ENCODE measurements at places on chromosomes 12 and 14.

DNA sequence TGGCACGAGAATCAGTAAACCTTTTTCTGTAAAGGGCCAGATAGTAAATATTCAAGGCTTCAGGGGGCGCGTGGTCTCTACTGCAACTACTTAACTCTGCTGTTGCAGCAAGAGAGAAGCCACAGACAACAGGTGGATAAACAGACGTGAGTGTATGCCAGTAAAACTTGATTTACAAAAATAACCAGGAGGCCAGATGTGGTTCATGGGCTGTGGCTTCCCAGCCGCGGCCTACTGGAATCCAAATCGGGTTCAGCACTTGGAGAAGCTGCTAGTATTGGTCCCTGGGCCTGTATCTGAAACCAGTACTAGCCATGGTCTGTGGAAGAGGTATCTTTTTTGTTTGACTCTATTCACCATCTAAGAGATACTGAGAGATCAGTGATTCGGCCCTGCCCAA, 13.3 kb downstream of the PPP2R5C start:
- DNase-seq: no peak

DNA sequence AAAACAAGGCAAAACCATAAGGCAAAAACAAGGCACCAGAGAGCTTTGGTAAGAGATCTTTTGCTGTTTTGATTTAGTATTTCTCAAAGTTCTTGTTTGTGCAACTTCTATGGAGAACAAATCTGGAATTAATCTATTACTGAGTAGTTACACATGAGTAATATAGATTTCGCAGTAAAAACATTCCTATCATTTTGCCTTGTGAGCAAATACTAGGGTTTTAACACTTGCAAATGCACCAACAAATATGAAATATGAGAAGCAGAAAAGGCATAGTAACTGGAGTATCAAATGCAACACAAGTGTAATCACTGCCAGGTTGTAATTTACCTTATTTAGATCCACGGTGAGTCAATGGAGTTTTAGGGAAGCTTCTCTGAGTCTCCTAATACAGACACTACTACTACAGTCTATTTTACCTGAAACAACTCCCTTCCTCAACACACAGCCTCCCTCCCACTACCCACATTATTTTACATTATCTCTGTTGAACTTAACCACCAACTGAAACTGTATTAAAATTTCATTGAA, 324.1 kb downstream of the FLRT2 start:
- DNase-seq: no peak

DNA sequence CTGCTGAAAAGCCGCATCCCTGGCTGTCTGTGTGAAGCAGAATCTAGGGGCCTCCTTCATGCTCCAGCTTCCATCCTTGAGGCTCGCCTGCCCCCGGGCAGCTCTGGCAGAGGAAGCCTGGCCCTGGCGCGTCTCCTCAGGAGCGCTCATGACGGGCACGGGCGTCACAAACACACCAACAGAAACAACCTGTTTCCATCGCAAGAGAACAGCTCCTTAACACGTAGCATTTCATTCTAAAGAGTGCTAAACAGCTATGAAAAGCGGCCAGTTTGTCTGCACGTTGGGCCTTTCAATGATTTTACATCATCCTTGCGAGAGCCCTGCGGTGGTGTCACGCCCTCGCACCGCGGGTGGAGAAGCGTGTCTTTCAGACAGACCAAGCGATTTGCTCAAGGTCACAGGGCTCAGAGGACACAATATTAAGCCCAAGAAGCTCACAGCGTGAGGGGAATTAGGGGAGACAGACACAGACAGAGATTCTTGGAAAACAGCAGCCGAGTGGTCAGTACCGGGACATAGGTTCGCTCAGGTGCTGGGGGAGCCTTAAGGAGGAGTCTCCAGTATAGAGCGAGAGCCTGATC, 4.9 kb downstream of the ADGRD1 start:
- DNase-seq: no peak

DNA sequence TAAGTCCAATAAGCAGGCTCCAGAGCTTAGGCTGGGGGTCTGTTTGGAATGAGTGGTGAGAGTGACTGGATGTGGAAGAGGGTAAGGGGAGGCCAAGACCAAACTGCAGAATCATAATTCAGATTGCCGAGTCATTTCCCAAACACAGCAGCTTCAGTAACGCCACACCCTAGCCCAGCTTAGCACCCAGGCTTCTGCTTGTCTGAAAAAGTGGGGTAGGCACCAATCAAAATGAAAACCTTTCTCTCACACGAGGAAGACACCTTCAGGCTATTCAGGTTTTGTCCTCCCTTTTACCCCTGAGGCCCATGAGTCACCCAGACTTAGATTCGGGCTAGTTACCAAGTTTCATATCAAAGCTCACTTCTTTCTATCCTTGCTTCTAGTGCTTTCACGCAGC, 306.1 kb downstream of the DAD1 start:
- DNase-seq: no peak

DNA sequence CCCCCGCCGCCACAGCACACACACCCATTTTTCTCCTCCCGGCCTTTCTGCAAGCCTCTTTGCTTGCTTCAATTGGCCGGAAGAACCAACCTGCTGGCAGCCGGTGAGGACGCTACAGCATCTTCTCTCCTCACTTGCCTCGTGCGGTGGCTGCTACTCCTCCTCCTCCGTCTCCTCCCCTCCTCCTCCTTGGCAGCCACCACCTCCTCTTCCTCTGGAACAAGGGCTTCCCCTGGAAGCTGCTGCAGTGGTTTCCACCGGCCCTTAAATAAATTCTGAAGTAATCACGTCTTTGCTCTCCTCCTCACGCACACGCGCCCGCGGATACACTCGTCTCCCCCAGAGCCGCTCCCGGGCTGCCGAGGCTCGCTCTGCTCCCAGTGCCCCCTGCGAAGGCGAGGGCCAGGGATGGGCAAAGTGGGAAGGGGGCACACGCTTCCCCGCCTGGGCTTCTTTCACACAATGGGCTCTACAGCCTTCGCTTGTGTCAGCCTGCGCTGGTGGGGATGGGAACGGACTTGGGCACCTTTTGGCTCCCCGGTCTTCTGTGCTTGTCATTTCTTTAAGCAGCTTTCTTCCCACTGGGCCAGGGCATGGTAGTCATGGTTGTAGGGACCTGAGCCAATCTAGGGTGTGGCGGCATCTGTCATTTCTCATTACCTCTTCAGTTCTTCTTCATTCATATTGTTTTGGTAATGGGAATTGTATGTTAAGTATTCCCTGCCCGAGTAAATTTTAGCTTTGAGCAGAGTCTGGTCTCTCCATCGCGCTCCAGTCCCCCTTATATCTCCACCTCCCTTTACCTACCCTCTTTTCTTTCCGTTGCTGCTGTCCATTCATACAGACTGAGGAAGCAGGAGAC, at the start of gene PPFIA2:
PPFIA2 (minus strand) TSS at position 161 of the 862 bp plus-strand sequence.
- no peak for DNase-seq

DNA sequence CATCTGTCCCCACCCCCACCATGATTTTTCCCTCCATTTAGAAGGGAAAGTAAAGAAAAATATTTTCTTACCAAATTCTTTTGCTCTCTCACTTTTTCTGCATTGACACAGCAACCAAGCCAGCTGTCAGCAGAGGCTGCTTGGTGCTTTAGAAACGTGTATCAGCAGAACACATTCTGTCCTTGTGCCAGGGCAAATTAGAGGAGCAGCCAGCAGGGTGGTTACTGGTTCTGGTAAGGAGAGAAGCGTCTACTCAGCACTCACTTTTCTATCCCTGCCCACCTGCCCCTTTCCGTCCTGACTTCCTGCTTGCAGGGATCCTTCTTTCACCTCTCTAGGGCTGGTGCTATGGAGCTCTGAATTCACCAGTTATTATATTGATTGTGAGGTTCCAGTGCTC, 327.5 kb upstream of the PDE3A start:
- no peak for DNase-seq

DNA sequence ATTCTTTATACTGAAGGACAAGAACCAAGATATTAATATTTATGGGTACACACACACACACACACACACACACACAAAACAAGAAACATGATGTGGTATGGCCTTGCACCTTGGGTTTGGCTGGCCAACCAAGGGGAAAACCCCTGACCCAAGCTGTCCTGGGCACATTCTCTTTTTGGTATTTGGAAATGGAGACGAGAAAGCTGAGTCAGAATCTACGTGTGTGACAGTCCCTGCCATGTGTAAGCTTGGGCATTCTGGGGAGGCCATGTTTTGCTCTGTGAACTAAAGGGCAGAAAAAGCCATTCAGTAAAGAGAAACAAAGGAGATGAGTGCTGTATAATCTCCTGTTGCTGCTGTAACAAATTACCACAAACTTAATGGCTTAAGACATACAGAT, 35.6 kb downstream of the PTGER2 start:
- DNase-seq: no peak

DNA sequence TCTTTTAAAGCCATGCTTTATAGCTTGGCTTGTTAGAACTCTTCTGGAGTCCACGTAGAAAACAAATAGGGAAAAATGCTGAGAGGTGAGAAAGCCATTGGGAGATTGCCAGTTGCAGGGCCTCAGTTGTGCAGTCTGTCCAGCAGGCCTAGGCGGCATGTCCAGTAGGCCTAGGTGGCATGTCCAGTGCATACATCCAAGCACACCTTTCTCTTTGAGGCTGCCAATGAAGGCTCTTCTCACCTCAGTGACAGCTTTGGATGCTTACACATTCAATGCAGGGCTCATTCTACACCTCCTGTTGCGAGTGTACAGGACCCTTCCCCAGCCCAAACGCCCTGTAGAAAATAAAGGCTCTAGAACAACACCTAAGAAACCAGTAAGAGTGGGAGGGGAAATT, 13.1 kb downstream of the CDK2AP1 start:
- no peak for DNase-seq

GRCh38 chr14:21241218-21241819, 27.9 kb downstream of the HNRNPC start:
- DNase-seq: no peak

DNA sequence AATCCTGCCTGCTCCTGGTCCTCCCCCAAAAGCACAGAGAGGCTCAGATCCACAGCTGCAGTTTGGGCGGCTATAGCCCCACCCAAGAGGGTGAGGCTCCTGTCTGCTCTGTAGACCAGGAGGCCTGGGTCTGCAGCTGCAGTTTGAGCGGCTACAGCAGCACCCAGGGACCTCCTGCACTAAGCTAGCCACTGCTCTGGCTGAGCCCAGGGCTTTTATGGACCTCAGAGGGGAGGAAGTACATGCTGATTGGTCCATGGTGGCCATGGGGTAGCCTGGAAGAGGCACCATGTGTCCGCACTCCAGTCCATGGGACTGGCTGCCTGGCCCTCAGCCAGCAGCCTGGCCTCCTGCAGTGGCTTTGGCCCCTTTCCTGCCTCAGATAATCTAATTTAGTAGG, 49.6 kb upstream of the GSC start:
- DNase-seq: no peak

- no peak for DNase-seq
Measured at GRCh38 chr12:54075409-54075808, 21.8 kb downstream of the HOXC4 start.

DNA sequence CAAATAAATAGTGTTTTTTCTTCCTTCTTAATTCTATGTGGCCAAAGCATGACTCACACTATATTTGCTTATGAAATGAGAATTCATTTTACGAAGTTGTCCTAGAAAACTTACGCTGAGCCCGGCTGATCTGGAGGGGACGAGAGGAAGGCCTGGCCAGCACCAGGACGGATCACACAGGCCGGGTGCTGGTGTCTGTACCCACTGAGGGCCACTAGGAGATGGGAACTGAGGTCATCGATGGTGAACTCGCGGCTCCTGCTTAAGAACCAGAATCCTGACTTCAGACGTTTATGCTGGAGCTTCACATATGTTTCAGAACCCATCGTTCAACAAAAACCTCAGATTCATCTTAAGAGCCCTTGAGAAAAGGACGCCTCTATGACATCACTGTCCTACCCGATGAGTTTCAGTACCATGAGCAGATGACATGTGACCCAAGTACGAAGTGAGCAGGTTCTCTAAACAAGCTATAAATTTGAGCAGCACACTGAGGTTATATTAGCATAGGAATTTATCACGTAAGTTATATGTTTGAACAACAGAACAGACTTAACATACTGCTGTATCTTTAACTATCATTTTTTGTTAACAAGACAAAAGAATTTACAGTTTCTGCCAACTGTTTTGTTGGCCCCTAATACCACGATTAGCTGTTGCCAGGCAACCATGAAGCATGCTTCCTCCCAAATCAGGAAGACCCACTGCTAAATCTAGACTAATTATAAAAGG, 111.9 kb downstream of the FOXN3 start:
- no peak for DNase-seq

- DNase-seq: no peak
Measured at GRCh38 chr14:54713379-54713778, 146.5 kb downstream of the SAMD4A start.

All from stimulated activated CD4-positive, alpha-beta T cell treated with anti-CD3 and anti-CD28 coated beads, Interleukin-2, amount 100 ng/mL, for 4 hours (primary cell).